IMR-90 (cell line): ENCODE measurements at places on chromosomes 13 and 19.
A peak's percentile ranks its signal among the peaks of the same experiment; 100 is the strongest.

DNA sequence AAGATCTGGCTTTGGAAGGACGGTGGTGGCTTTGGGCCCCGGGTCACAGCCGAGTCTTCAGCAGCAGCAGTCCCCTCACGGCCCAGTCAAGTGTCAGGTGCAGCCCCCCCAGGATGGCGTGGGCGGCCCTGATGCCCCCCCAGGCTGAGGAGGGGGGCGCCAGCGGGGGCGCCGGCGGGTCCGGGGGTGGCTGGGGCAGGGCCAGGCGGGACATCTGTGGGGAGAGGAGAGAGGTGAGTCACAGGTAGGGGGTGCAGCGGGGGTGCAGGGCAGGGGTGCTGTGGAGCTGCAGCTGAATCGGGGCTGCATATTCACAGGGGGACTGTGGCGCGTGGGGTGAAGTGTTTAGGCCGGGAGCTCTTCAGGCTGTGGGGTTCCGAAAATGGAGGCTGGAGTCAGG, 2.9 kb upstream of the GARIN5B start:
- no peak for DNase-seq

DNA sequence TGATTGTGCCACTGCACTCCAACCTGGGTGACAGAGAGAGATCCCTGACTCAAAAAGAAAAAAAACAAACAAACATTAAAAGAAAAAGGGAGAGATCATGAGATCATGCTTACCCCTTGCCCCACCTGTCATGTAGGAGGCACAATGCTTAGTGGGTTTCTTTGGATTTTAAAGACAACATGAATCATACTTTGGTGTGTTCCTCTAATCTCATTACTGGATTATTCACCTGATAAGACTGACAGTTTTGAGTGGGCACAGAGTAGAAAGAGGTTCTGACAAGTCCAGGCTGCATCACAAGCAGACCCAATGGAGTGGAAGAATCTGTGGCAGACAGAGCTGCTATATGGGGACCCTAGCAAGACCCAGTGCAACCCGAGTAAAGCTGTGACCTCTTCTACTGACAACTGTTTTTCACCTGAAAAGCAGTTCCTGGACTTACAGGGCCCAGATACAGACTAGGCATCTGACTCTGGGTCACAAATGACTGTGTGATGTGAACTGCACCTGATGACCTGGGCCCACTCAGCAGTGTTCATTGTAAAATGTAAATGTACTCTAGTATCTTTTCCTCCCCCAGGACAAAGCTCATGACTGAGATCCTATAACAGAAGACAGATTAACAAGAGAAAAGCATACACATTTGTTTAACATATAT, 28.9 kb upstream of the USP12 start:
- DNase-seq, result no peak

GRCh38 chr13:34637138-34637537, 304.9 kb upstream of the NBEA start:
- no peak for DNase-seq

DNA sequence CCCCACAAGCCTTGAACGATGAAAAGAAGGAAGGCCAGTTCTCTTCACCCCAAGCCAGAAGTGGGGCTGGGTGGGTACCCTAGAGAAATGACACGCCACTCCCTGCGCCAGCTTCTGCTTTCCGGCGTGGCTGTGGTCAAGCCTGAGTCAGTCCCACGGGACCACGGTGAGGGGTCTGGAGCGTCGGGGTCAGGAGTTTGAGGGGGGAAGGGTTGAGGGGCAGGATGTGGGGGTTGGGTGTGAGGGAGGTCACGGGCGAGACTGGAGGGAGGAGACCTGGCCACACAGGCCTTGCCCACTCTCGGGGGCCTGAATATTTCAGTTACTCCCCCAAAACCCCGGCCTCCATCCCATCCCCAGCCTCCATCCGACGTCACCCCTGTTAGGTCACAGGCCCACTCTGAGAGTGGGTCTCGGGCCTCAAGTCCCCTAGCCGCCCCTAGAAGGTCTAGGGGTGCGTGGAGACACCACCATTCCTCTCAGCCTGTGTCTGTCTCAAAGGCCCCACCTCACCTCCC, 500 bp upstream of the IFI30 start:
- DNase-seq, result no peak

DNA sequence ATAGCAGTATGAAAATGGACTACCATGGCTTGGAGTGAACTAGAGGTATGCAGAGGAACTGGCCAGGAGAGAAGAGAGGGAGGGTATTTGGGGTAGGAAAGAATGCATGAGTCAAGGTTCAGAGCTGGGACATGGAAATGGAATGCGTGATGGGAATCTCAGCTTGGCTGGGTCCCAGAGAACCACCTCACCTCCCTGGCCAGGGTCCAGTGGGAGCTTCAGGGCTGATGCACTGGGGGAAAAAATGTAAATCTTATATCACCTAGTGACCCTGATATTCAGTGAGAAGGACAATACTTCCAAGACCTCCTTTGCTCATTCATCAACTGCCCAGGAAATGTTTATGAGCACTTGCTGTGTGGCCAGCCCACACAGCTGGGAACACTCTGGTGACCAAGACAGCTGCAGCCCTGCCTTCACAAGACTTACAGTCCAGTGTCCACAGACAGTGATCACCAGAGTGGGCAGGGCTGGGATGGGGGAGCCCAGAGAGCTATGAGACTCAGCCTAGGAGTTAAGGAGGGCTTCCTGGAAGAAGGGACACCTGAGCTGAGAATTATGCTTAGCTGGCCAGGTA, 12.8 kb downstream of the IGSF23 start:
- DNase-seq, result peak; percentile 99
